NCI-H524 (cell line): ENCODE measurements at places on chromosomes 12 and 14.

DNA sequence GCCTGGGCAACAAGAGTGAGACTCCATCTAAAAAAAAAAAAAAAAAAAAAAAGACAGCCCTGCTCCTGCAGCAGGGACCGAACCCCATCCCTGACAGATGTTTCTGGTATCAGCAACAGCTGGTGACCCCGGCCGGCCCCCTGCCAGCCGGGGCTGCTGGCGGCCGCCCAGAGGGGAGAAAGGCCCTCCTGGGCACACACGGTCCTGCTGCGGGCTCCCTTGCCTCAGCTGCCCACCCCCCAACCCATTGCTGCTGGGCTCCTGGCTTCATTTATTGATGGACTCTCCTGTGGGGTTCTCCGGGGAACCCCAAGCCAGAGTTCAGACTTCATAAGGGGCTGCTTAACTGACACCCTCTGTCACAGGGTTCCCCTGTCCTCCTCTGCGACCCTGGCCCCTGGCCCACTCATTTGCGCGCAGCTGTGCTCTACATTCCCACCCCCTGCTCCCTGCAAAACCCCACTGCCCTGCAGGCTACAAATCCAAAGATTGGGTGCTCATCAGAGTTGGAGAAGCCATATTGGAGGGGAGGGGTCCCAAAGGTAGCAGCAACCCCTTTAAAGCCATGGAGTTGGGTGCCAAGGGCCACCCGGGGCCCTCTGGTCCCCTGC lies 103.6 kb upstream of the RTL1 start:
- no peak for DNase-seq

DNA sequence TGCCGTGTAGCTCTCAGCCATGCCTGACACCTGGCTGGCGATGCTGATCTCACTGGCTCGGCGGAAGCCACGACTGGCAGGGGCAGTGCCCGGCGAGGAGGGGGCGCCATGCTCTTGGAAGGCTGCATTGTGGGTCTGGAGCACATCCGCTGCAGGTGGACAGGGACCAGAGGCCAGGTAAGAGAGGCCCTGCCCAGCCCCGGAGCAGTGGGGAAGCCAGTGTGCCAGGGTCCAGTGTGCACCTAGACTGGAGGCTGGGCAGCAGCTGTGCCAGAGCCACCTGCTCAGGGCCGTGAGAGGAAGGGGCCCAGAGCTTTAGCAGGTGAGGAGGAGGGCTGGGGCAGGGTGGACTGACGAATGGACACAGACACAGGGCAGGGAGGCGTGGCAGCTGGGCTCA lies 10.1 kb downstream of the ARL6IP4 start:
- DNase-seq = no peak

DNA sequence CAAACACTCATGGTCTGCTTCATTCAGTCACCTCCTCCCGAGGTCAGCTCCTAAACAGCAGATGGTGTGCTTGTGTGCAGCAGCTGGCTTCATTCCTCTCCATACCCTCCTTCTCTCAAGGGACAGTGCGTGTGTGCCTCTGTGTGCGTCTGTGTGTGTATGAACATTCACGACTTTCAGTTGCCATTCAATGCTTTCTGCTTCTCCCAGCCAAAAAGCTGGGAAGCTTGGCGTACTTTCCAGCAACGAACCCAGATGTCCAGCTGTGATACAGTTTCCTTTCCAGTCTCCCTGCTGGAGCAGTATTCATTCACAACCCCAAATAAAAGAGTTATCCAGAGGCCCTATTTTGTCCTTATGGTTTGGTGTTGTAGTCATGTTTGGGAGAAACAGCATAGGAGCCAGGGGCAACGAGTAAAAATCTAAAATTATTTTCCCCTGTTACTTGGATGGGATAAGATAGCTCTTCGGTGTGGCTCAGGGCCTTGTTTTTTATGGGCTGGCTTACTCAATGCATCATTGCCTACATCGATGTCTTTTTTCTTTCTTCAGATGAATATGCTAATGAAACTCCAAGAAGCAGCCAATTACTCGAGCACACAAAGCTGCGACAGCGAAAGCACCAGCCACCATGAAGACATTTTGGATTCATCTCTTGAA lies 379.3 kb downstream of the NAV3 start:
- peak; percentile 98 for DNase-seq

- no peak for DNase-seq
These were observed 1196.3 kb upstream of the TMEM132C start for GRCh38 chr12:127070515-127071157.

GRCh38 chr14:70425354-70425753 lies 8.5 kb upstream of the SYNJ2BP start:
- peak; percentile 25 for DNase-seq

GRCh38 chr12:49017891-49018260 lies 700 bp downstream of the PRKAG1 start:
- no peak for DNase-seq
